ENCODE measurements at places on chromosomes 3 and 15. TPM values are rescaled to one million over a fixed set of nuclear protein-coding genes. Genes with fewer than 3 reads are reported as not detected.

Gene CLPX
- 39.8 TPM for total RNA-seq

Gene RBPMS2
- 0.37 TPM for total RNA-seq

- H3K27ac ChIP-seq, result no peak overlapping the region
- no peak for DNase-seq
- H3K4me3 ChIP-seq, result no peak overlapping the region
- no peaks in the 10 kb centered on the region for H3K4me1 ChIP-seq
- H3K27me3 ChIP-seq, result peaks cover 3% of the 10 kb centered on the region
Observed at GRCh38 chr15:74831813-74832495, 5.5 kb downstream of the CPLX3 start.

Gene KY
- total RNA-seq, result not detected

- no peaks in the 10 kb centered on the region for H3K4me1 ChIP-seq
- DNase-seq, result no peak
- H3K4me3 ChIP-seq, result no peak overlapping the region
- no peaks in the 10 kb centered on the region for H3K36me3 ChIP-seq
- H3K27me3 ChIP-seq, result peaks cover 3% of the 10 kb centered on the region
Observed at GRCh38 chr3:64685800-64686445, 1.9 kb downstream of the ADAMTS9 start.

DNA sequence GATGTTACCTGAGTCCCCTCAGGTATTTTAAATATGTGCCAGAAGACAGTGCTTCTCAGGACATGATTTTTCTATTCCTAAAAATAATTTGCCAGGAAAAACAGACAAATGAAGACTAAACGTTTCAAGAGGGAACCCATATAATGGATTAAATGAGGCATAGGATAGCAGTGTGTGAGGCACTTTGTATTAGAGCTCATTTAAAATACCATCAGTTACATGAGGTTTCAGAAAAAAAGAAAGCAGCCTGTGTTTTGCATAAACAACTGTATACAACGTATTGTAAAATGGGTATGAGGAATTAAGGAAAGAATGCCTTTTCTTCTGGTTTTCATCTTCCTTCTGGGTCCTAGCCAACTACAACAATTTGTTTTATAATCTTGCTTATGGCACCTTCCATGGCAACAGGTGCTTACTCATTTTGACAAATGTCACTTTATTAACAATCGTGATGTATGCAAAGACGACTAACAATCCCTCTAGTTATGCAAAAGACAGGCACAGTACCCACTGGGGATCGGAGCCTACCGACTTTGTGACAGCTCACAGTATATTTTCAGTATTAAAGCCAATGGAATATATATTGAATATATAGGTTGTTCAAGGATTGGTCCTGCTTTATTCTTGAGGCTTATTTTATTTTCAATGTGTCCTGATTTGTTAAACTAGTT is 231.6 kb upstream of the ZNF717 start:
- H3K27ac ChIP-seq, result no peak overlapping the region
- H3K4me1 ChIP-seq, result no peaks in the 10 kb centered on the region
- no peaks in the 10 kb centered on the region for H3K27me3 ChIP-seq
- H3K4me3 ChIP-seq, result no peak overlapping the region

Gene C2CD4A
- 0.17 TPM for total RNA-seq

- no peaks in the 10 kb centered on the region for H3K36me3 ChIP-seq
- no peak overlapping the region for H3K27ac ChIP-seq
- DNase-seq, result no peak
- no peaks in the 10 kb centered on the region for H3K4me1 ChIP-seq
- H3K4me3 ChIP-seq, result no peak overlapping the region
- no peaks in the 10 kb centered on the region for H3K27me3 ChIP-seq
Observed at GRCh38 chr3:20576228-20576627, 390.2 kb upstream of the SGO1 start.

Gene KCNH8
- not detected for total RNA-seq

DNA sequence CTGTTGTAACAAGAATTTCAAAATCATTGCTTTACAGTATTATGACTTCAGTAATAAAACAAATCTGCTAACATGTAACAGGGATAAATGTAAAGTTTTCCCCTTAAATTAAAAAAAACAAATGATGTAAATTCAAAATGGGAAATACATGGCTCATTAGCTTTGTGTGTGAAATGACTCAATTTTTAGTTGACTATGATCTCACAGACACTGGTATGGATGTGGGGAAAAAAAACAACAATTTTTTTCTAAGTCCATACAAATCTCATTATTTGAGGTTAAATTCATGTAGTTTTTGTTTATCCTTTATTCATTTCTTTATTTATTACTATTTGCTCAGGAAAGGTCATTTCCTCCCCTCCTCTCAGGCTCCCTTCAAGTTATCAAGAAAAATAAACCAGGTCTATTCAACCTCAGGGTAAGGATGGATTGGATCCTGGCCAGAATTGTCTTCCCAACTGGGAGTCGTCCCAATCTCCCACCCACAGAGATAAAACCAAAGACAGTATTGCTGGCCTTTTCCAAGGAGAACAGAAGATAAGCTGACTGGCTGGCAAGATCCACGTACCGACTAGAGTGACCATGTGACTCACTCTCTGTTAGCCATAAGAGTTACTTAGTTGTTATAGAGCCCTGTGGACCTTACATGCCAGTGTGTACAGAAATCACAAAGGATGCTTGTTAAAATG is 373.3 kb downstream of the GAP43 start:
- no peaks in the 10 kb centered on the region for H3K4me1 ChIP-seq
- no peak overlapping the region for H3K4me3 ChIP-seq
- no peaks in the 10 kb centered on the region for H3K27me3 ChIP-seq
- no peak for DNase-seq

GRCh38 chr15:75437721-75438120 is 13.8 kb downstream of the SIN3A start:
- H3K27ac ChIP-seq, result no peak overlapping the region
- H3K36me3 ChIP-seq, result peaks cover 24% of the 10 kb centered on the region
- H3K27me3 ChIP-seq, result no peaks in the 10 kb centered on the region
- no peak overlapping the region for H3K4me3 ChIP-seq
- H3K4me1 ChIP-seq, result no peaks in the 10 kb centered on the region

Gene GPR149
- total RNA-seq, result not detected

- no peaks in the 10 kb centered on the region for H3K36me3 ChIP-seq
- no peaks in the 10 kb centered on the region for H3K27me3 ChIP-seq
- no peak for DNase-seq
- H3K27ac ChIP-seq, result no peak overlapping the region
- no peaks in the 10 kb centered on the region for H3K4me1 ChIP-seq
- no peak overlapping the region for H3K4me3 ChIP-seq
Observed at GRCh38 chr3:140499114-140499757, 178.6 kb upstream of the TRIM42 start.

DNA sequence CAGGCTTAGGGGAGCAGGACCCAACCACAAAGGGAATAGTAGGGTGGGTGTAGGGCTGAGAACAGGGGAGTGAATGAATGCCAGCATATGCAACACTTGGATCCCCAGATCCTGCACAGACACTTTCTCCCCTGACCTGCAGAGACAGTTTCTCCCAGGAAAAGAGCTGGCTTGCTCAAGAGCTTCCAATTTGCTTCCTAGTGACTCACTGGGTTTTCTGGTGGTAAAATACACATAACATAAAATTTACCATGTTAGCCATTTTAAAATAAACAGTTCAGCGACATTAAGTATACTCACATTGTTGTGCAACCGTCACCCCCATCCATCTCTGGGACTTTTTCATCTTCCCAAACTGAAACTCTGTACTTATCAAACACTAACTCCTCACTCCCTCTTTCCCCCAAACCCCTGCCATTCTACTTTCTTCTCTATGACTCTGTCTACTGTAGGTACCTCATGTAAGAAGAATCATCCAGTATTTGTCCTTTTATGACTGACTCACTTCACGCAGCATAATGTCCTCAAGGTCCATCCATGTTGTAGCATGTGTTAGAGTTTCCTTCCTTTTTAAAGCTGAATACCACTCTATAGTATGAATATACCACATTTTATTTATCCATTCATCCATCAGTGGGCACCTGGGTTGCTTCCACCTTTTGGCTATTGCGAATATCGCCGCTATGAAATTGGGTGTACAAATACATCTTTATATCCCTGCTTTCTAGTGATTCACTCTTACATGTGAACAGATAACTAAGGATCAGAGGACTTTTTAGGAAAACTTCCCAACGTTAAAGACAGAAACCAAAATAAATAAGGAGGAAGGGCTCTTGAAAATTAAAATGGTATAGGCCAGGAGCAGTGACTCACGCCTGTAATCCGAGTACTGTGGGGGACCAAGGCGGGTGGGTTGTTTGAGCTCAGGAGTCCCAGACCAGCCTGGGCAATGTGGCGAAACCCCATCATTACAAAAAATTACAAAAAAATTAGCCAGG is 95.6 kb upstream of the TJP1 start:
- H3K27me3 ChIP-seq, result peaks cover 3% of the 10 kb centered on the region
- DNase-seq, result no peak
- H3K4me1 ChIP-seq, result no peaks in the 10 kb centered on the region
- H3K4me3 ChIP-seq, result no peak overlapping the region

- no peak overlapping the region for H3K27ac ChIP-seq
- H3K27me3 ChIP-seq, result no peaks in the 10 kb centered on the region
- no peaks in the 10 kb centered on the region for H3K4me1 ChIP-seq
- no peak for DNase-seq
Observed at GRCh38 chr3:175713268-175713667, 854.1 kb downstream of the NAALADL2 start.

DNA sequence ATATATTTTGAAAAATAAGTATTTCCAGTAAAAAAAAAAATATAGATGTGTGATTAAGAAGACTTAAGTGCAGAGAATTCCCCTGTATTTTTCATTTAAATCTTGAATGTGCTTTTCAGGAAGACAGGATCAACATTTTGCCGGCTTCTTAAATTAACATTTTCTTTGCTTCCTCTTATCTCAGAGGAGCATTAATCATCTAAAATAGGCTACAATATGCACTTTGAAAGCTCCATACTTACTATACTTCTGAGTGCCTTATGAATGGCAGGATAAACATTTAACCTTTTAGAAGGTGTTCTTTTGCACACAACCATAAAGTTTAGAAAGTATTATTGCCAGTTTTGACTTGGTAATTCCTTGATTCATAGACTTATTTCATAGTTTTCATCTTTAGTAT is 164.3 kb downstream of the ECT2 start:
- DNase-seq, result no peak
- no peak overlapping the region for H3K4me3 ChIP-seq
- H3K36me3 ChIP-seq, result no peaks in the 10 kb centered on the region
- no peaks in the 10 kb centered on the region for H3K4me1 ChIP-seq

GRCh38 chr15:95401587-95401986 is 928.9 kb upstream of the NR2F2 start:
- no peak overlapping the region for H3K27ac ChIP-seq
- no peaks in the 10 kb centered on the region for H3K27me3 ChIP-seq
- H3K4me3 ChIP-seq, result no peak overlapping the region

DNA sequence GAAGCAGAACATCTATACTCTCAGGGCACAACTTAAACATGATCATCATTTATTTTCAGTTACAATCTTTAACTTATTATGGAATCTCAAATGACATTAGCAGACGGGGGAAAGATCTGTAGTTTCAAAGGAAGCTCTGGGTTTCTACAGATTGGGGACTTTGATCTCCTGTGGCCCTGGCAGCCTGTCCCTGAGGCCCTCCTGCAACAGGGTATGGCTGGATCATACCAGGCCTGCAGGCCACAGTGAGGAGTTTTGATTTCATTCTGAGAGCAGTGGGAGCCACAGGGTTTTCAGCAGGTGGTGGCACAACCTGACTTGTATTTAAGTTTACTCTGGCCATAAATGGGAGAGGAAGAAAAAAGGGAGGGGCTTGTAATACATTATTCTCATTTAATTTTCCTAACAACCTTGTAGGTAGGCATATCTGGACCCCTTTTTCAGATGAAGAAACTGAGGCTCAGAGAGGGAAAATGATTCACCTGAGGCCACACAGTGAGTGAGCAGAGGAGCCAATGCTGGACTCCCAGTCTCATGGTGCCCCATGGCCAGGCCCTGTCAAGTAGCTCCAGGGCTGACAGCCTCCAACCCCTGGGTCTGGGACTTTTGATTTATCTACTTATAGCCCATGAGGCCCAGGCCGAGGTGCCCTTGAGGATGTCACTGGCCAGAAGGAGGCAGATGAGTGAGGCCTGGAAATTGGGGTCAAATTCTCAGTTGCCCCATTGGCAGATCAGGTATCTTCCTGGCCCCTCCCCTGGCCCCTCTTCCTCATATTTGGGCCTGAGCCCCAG is 71.0 kb downstream of the ATP2B2 start:
- no peak overlapping the region for H3K27ac ChIP-seq
- no peaks in the 10 kb centered on the region for H3K36me3 ChIP-seq
- no peak for DNase-seq
- H3K27me3 ChIP-seq, result no peaks in the 10 kb centered on the region
- no peak overlapping the region for H3K4me3 ChIP-seq

DNA sequence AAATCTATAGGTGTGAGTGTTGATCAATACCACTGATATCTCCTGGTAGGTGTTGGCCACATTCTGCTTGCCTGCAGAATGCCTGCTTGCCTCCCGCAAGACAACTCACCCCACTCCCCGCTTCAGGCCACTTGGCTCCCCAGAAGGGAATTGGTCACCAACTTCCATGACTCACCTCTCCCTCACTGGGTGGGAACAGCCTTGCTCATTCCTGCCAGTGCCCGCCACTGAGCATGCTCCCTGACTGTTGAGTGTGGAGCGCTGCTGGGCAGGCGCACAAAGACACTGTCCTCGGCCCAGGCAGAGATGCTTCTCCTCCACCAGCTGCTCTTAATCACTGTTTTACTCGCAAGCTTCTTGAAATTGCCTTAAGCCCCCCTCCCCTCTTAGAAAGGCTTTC is 57.3 kb upstream of the PPP2R3A start:
- H3K27ac ChIP-seq, result no peak overlapping the region
- peaks cover 3% of the 10 kb centered on the region for H3K27me3 ChIP-seq
- no peak for DNase-seq
- H3K4me3 ChIP-seq, result no peak overlapping the region
- H3K36me3 ChIP-seq, result no peaks in the 10 kb centered on the region

Gene THBS1
- 9.2 TPM for total RNA-seq

Gene HDAC11
- 3.8 TPM for total RNA-seq

DNA sequence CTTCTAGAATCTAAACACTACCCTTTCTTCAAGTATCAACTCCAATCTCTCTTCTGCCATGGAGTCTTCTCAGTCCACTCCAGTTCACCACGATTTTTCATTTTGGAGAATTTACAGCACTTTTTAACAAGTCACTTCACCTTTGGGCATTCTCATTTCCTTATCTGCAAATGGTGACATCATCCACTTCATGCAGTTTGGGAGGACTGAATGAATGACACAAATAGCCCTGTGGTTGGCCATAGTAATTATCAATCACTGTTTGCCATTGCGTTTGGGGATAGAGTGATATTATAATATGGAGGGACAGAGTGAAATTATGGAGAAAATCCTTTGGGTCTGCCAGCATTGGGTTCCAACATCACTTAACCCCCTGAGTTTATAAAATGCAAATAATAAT is 38.0 kb upstream of the TM4SF1 start:
- H3K27ac ChIP-seq, result no peak overlapping the region
- H3K4me1 ChIP-seq, result no peaks in the 10 kb centered on the region
- DNase-seq, result no peak
- no peaks in the 10 kb centered on the region for H3K36me3 ChIP-seq
- no peak overlapping the region for H3K4me3 ChIP-seq
